Omental fat pad (tissue), 4 donors: ENCODE measurements at places on chromosomes 6 and 20.

DNA sequence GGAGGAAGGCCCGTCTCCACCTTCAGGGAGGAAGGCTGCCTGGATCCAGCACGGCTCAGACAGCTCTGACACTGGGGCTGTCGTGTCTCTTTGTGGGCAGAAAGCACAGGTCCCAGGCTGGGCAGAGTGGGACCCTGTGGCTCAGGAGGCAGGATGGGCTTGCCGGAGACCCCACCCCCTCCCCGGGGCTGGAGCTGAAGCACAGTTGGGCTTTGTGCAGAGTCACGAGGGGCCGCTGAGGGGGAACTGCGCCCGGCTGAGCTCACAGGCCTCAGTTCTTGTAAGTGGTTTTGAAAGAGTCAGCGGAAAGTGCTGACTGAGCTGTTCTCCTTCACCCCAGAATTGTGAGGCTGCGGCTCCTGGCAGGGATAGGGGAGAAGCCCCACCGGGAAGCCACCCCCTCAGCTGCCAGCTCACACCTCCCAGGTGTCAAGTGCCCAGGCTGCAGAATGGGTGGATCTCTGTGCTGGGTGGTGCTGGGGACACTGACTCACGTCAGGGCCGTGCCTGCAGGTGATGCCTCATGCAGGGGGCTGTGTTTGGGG lies 145.5 kb upstream of the RNF24 start:
- no peak for DNase-seq

DNA sequence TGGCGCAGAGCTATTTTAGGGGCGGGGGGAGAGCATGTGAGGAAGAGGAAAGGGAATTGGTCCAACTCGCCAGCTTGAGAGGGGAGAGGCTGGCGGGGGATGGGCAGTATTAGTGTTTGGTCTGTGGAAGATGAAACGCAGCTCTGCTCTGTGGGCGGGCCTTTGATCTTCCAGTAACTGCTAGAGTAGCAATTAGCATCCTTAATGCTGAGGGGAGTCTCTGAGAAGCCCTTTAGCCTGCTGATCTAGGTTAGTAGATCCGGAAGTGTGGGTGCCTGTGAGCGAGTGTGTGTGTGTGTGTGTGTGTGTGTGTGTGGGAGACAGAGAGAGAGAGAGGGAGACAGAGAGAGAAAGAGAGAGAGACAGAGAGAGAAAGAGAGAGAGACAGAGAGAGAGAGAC lies 117.2 kb upstream of the BACH2 start:
- no peak for DNase-seq

- DNase-seq, result no peak
Observed at GRCh38 chr20:19099596-19100545, 112.6 kb upstream of the SLC24A3 start.

DNA sequence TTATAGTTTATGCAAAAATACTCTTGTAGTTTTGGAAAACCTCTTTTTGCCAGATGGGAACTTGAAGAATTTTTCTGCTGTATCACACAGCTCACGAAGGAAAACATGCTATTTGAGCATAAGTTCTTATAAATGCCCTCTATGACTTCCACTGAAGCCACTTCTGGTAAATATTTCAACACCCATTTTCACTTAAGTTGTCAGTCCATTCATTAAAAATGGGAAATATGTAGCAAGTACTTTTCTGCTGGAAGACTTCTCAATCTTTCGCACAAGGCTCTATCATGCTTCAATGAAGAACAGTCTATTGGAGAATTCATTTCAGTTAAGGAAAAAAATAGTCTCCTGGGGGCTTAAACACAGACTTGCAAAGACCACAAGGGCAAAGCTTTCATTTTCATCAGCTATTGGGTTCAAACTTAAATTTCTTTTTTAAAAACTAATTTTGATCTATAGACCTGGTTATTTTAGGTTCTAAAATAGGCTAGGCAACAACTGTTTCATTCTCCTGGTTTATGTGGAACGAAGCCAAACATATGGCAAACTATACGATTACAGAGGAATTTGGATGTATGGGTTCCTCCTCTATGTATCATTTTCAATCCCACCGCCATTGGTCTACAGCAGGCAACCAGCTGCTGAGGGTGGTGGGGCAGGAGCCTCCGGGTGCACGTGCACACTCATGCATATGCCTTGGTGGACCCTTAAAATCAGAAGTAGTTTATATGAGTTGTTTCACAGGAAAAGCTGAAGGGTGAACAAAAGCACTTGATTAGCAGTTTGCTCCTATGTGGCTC lies 38.7 kb downstream of the LAMA4 start:
- no peak for DNase-seq

- DNase-seq, result no peak
Observed at GRCh38 chr6:36419310-36419709, 23.3 kb downstream of the PXT1 start.

GRCh38 chr6:11973238-11973637 lies 38.9 kb upstream of the HIVEP1 start:
- DNase-seq, result no peak

DNA sequence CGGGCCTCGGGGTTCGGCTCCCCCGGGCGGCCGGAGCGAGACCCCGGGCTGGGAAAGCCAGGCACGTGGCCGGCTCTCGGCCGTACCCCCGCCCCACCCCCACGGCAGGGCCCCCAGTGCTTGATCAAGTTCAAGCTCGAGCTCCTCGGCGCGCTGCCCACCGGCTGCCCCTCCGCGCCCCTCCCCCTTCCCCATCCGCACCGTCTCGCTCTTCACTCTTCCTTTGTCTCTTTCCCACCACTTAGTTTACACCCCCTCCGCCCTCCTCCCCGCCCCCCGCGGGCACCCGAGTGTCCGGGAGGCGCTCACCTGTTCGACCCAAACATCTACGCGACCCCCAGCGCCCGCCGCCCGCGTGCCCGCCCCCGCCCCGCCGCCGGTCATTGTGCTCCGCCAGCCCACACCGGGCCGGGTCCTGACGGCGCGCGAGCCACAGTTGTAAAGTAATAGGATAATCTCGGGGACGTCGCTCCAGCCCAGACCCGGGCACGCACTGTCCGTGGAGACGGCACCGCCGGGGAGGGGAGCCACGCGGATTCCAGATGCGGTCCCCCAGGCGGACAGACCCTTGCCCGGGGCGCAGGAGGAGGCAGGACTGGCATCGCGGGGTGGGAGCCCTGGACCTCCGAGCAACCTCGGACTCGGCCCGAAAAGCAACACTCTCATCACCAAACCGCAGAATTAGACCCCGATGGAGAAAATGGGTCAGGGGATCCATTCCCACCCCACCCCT lies 100.7 kb downstream of the NOL4L start:
- DNase-seq, result no peak

DNA sequence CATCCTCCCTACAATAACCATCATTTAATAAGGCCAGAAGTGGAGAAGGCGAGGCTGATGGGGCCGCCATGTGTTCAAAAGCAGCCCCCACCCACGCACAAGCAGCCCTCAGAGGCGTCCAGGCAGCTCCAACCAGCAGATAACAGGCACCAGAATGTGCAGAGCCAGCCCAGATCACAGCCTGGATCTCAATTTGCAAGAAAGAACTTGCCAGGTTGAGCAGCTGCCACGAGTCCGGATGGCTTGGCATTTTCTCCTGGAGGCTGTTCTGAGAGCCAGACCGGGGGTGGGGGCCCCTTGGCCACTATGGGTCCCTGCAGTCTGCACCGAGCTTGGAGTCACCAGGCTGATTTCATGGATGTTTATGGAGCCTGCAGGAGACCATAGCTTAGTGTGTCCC lies 338.1 kb downstream of the PREX1 start:
- no peak for DNase-seq

DNA sequence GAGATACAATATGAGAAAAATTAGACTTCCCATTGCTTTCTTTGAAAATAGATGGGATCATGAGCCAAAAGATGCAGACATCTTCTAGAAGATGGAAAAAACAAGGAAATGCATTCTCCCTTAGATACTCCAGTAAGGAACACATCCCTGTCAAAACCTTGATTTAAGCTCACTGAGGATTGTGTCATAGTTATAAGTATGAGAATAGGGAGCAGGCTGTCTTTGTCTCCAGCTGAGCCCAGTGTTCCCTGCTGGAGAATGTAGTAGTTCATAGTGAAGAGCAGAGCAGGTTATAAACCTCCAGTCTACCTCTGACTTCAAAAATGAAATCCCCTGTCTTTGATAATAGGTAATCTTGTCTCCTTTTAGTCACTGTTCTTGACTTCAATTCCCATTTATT lies 589.9 kb downstream of the PHF3 start:
- DNase-seq, result no peak

GRCh38 chr20:54711071-54711470 lies 235.7 kb downstream of the DOK5 start:
- no peak for DNase-seq

GRCh38 chr20:24634855-24635254 lies 165.4 kb downstream of the SYNDIG1 start:
- no peak for DNase-seq

GRCh38 chr20:48732081-48732829 lies 95.5 kb downstream of the PREX1 start:
- DNase-seq, result no peak

- DNase-seq, result no peak
Observed at GRCh38 chr20:16061351-16061750, 511.9 kb downstream of the KIF16B start.

DNA sequence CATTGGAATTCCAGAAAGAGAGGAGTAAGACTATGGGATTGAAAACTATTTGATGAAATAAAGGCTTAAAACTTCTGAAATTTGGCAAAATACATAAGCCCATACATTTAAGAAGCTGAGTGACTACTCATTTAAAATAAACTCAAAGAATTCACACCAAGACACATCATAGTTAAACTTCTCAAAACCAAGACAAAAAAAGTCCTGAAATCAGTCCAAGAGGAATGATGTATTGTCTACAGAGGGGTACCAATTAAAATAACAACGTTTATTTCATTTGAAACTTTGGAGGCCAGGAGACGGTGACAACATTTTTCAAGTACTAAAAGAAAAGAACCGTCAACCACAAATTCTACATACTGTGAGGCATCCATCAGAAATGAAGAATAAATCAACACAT lies 841.4 kb upstream of the MAP3K7 start:
- DNase-seq, result no peak

DNA sequence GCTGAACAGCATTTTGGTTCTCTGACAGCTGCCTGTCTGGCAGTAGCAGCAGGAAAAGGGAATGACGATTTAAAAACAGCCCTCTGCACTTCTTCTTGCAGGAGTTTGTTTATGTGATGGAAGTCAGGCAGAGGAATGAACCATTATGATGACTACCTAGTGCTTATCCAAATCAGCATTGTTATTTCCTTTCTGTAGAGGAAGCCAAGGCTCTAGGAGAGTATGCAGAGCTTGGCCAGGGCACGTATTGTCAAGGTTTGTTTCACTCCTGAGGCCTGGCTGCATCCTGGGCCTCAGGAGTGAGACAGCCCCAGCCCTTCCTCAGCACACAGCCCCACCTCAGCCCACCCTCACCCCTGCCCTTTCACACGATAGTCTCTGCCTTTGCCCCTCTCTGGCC lies 68.5 kb downstream of the FAM229B start:
- DNase-seq, result no peak

GRCh38 chr6:90296341-90297114 lies at the start of gene BACH2:
Gene BACH2, minus strand, starts transcription at chr6:90296843. Its CDS starts 287,999 bp downstream, at chr6:90008844.
- DNase-seq, result peak; percentile 93

DNA sequence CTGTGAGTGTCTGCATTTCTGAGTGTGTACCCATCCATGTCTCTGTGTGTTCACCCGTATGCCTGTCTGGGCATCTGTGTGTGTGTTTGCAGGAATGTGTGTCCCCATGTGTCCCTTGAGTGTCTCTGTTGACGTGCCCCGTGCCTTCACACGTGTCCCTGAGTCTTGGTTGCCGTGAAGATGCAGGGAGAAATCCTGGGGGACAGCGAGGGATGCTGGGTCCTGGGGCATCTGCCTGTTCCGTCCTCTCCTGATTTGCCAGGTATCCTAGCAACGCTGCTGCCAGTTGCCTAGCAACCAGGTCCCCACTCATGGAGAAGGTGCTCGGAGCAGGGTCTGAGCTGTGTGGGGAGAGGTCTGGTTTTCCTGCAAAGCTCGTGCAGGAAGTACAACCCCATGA lies 6.0 kb upstream of the LKAAEAR1 start:
- no peak for DNase-seq

- peak; percentile 74 for DNase-seq
Observed at GRCh38 chr6:44151348-44152108, 7.1 kb upstream of the CAPN11 start.
